ENCODE measurements at places on chromosomes 4 and X. TPM values are rescaled to one million over a fixed set of nuclear protein-coding genes. Genes with fewer than 3 reads are reported as not detected.
A peak's percentile ranks its signal among the peaks of the same experiment; 100 is the strongest.

DNA sequence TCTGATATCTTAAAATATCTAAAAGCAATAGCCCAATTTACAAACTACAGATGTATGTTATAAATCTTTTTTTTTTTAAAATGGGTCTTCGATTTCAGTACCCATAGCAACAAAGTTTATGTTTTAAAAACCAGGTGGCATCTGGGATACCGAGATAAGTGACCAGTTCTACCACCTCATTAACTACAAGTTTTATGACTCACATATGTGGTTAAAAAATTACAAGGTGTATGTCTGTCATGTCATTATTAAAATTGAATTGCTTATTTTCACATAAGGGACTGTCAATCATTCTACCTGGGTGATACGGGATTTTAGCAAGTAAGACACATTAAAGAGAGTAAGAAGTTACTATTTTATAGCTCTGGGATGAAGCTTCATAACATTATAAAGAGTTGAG, 192.0 kb upstream of the ETNPPL start:
- no peak for DNase-seq

- DNase-seq, result no peak
Observed at GRCh38 chr4:87204559-87204958, 15.9 kb downstream of the KLHL8 start.

DNA sequence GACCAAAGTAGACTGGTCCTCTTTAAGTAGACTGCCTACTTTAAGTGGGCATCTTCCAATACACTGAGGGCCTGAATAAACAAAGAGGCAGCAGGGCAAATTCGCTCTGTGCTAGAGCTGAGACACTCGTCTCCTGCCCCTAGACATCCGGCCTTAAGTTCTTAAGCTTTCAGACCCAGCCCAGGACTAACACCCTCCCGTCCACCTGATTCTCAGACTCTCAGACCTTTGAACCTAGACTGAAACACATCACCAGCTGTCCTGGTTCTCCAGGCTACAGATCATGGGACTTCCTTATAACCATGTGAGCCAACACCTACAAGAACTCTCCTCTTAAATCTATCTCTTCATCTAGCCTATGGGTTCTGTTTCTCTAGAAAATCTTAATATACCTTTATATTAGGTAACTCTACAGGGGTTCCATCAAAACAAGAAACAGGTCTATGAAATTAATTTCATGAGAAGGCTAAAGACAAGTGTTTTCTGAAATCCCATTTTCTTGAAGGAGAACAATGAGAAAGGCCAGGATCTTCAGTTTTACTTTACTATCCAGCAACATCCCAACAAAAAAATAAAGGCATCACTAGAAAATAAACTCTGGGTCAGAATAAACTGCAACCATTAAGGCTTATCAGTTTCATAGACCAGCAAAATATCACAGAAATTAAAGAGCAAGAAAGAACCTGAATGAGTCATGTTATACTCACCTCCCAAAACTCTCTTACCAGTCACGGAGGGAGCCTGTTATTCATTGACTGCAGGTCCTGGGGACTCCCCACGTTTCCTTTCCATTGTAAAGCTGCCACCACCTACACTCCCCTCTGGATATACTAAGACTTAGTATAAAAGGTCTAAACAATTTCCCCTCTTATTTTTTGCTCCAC, 14.8 kb downstream of the ADGRA3 start:
- peak; percentile 76 for DNase-seq

- DNase-seq, result no peak
Observed at GRCh38 chrX:129099207-129099606, 424.1 kb downstream of the SMARCA1 start.

- DNase-seq, result no peak
Observed at GRCh38 chr4:151993521-151993920, 232.7 kb upstream of the GATB start.

GRCh38 chr4:123659262-123659661, 262.7 kb downstream of the SPRY1 start:
- DNase-seq, result no peak

DNA sequence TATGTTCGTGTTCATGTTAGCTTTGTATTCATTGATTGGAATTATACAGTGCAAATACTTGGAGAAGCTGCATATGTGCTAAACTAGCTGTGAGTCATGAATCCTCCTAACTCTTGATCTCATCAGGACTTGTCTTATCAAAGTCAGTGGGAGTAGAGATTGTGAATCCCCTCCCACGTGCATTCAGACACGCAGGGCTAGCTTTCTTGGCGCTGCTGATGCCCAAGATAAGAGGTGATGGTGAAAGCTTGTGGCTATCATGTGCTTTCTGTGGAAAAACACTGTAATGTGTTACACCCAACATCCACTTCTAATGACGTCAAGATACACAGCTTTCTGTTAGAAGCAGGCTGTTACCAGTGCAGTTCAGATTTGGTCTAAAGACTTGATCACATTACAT, 348.7 kb upstream of the HAND2 start:
- DNase-seq, result no peak

DNA sequence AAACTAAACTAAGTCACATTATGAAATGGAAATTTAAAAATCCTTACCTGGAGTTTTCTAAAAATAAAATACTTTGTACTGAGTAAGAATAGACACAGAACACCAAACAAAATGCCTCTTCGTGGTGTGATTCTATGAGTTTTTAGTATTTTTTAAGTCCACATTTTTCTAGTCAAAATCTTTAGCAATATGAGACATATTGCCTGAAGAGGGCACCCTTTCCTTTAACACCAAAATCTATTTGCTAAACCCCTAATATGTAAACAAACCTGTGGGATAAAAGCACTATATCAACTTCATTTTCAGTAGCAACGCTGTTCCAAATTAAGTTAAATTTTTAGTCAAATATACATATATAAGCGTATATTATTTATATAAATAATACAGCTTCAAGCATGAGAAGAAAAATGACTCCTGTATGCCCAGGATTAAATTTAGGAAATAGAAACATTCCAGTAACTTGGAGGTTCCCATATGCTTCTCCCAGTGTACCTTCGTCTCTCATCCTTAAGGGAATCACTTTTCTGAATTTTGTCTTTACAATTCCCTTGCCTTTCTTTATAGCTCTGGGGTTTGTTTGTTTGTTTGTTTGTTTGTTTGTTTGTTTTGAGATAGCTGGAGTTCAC, 23.0 kb upstream of the PGM2 start:
- DNase-seq, result no peak

DNA sequence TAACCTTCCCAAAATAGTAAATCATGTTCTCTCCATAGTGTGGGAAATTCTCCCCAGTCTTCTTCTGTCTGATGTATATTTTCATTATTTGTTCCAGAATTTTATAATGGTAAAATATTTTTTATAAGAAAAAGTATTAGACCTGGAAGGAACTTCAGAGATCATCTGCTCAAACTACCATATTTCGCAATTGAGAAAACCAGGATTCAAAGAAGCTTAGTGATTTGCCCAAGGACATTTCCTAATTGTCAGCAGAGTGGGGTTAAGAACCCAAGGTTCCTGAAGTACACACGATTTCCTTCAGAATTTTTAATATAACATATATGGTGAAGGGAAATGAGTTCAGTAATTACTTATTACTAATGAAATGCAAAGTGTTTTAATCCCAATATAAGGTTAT, 24.1 kb downstream of the OCIAD1 start:
- no peak for DNase-seq

DNA sequence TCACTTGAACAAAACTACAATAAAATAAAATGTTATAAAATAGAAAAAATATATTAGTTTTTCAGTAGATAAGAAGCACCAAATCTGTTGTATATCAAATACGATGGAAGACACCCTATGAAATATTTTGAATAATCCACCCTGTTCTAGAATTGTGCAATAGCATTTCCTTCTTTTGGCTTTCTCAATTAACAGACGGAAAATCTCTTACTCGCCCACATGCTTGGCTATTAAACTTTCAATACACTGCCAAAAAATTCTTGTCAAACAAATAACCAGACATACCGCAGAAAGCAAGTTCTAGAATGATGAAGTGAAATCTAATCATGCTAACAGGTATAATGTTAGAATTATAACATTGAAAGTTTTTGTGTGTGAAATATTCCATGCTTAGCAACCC, 671.6 kb upstream of the SLIT2 start:
- DNase-seq, result no peak

GRCh38 chr4:89324671-89325070, 17.1 kb upstream of the GPRIN3 start:
- no peak for DNase-seq

DNA sequence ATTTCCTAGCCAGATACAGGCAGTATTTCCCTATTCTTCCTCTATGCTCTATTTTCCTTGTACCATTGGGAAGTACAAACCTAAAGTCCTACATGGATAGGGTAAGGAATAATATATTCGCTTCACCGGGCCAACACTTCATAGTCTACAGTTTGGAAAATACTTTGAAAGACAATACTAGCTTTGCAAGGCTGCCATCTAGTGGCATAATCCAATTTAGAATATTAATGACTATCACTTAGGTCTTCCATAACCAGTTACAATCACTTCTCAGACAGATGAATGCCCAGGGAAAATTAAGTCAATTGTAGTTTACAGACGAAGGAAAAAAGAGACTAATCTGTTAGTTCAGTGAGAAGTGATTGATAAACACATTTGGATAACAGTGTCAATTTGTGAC, 141.0 kb upstream of the FAM47C start:
- DNase-seq, result no peak

- no peak for DNase-seq
Observed at GRCh38 chrX:105694839-105695238, 127.5 kb upstream of the NRK start.

- peak; percentile 31 for DNase-seq
Observed at GRCh38 chrX:115561605-115562479, 868 bp downstream of the PLS3 start.

DNA sequence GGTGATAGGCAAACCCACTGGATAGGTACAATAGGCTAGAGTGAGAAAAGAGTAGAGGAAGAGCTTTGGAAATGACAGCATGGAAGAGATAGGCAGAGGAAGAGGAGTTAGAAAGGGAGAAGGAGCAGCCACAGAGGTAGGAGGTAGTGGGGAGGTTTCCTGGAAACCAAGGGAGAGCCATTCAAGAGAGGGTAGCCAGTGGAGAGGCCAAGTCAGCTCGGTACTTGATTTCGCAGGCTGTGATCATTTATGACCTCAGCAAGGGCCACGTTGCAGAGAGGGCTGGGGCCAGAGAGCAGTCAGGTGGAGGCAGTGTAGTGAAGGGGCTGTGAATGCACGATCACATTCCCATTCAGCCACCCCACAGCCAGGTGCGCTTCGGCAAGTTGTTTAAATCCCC, 76.0 kb downstream of the TMEM131L start:
- DNase-seq, result no peak

- DNase-seq, result no peak
Observed at GRCh38 chr4:7976634-7977033, 37.0 kb upstream of the AFAP1 start.

Gene GABRB1
- total RNA-seq, result 0.36 TPM

Gene PGAM4
- not detected for total RNA-seq

Gene CXorf65
- total RNA-seq, result not detected

Gene SHROOM3
- 158 TPM for total RNA-seq

Gene DCX
- 0.14 TPM for total RNA-seq

Gene JAKMIP1
- 0.37 TPM for total RNA-seq

Gene MGAT4D
- total RNA-seq, result not detected

Gene LRAT
- total RNA-seq, result 0.18 TPM
